ENCODE measurements at places on chromosomes 7 and 10. TPM values are rescaled to one million over a fixed set of nuclear protein-coding genes. Genes with fewer than 3 reads are reported as not detected.

TYSND1 gene
- 4.4 TPM for total RNA-seq

ERCC6 gene
- 62.4 TPM for total RNA-seq

AKR1C4 gene
- total RNA-seq: not detected

OR2A7 gene
- total RNA-seq: 0.23 TPM

C1QL3 gene
- not detected for total RNA-seq

LDB3 gene
- total RNA-seq: 0.08 TPM

FAM241B gene
- not detected for total RNA-seq
